NCI-H1417 (cell line): ENCODE measurements at places on chromosomes 16 and 17.
A peak's percentile ranks its signal among the peaks of the same experiment; 100 is the strongest.

GRCh38 chr17:31859487-31860008, 504 bp upstream of the COPRS start:
- no peak for DNase-seq

DNA sequence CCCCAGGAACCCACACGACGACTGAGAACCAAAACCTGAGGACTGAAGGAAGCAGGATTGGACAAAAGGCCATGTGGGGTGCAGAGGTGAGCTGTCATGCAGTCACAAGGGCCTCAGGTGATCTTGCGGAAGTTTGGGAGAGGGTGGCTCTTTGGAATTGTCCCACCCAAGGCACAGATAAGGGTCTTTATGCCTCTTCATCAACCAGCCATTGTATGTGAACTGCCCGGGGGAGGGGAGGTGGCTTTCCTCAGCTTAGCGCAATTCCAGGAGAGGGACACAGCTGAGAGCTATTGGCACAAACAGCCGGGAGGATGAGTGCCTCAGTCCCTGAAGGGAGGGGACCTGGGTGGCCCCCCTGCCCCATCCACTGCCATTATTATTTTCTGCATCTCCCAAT, 55.1 kb upstream of the PHOSPHO1 start:
- no peak for DNase-seq

DNA sequence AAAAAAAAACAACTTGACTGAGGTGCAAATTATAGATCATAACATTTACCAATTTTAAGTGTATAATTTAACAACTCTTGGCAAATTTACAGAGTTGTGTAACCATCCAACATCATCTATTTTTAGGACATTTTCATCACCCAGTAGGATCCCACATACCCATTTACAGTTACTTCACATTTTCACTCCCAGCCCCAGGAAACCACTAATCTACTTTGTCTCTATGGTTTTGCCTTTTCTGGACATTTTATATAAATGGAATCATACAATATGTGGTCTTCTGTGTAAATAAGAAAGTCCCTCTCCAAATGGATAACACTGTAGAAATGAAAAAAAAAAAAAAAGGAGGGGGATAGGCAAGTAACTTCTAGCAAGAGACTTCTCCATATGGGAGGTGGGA, 26.1 kb upstream of the XYLT1 start:
- DNase-seq = no peak

GRCh38 chr16:62036101-62036801, at the start of gene CDH8:
CDH8 (minus strand) TSS chr16:62036438; CDS start chr16:62021403, 15,035 bp downstream.
- DNase-seq = no peak

- no peak for DNase-seq
These were observed 11.5 kb downstream of the COX10 start for GRCh38 chr17:14080847-14081251.

GRCh38 chr16:12798171-12798570, 5.5 kb downstream of the CPPED1 start:
- no peak for DNase-seq

DNA sequence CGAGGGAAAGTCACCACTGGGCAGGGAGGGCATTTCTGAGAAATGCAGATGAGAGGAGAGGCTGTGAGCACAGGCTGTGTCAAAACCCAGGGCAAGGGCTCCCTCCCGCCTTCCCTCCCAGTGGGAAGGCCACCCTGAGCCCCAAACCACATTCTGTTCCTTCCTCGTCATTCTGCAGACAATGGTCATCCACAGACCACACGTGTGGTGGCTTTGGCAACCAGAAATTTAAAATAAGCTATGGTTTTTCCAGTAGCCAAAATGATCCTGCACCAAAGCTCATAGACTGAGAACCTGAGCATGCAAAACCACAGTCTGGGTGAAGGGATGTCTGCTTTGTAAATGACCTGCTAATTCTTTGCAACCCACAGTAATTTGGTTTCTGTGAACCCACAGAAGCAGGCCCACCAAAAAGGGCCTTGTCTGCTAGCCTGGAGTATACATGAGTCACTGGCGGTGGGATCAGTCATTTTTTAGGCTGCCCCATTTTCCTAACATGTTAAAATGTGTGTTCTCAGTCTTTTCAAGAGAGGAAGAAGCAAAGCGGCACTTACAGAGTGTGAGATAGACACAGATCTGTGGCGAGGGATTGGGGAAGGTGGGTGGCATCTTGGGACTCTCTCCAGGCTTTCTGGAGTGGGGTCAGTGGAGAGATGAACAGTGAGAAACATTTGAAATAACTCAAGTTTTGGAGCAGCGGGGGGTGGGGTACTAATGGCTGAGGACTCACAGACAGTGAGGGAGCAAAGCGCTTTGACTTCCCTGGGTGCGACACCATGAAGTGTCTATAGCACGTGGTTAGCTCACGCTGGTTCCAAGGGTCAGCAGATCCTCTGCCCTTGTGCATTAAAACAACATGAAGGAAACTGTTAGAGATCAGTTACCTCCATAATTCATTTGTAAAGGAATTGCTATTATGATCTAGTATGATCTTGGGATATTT, 20.5 kb downstream of the GRB7 start:
- no peak for DNase-seq

DNA sequence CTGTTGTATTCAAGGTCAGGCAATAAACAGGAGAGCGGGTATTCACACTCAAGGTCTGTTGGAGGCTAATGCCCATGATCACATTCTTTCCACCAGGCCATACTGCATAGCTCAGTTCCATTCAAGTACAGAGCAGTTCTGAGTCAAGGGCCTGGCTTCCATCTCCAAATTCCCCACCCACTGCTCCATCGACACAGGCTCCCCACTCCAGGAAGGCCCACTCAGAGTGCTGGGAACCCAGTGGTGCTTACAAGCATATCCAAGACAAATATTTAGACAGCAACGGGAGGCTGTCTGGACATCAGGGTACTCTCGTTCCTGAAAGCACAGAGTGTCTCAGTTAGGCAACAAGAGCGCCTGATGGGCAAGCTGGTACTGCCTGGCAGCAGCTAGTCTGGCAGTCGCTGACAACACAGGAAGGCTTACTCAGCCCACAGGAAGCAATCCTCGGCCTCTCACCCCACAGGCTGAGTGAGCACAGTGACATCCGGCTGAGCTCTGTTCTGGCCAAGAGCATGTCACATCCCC, 40.9 kb downstream of the RFFL start:
- DNase-seq = peak; percentile 6

DNA sequence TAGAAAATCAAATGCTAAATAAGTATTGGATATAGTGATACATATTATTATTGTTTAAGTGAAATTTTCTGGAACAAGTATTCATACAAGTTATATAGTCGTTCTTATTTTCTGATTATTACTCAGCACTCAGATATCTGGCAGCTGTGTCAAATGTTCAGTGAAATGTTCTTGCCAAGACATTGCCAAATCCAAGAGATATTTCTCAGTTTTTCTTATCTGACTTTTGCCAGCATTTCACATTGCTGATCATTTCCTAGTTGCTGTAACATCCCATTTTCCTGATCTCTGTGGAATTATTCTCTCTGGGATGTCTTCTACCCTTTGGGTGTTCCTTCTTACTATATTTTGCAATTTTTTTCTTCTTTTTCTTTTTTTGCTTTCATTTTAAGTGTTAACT, 262.3 kb downstream of the KIF2B start:
- DNase-seq = no peak

DNA sequence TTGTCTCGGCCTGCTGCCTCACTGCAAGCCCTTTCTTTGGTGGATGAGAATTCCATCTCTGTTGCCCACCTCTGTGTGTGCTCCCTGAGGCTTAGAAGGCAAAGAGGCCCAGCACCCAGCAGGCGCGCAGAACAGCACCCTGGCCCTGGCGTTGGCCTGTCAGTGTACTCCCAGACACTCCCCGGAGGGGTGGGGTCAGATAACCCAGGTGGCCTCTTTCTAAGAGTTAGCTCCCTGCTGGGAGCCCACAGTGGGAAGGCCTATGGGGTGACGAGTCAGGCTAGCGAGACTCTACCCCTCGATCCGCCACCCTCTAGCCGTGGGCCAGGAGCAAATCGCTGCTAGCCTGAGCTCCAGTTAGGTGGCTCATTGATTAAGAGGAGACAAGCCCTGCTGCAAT, 38.1 kb downstream of the SRL start:
- DNase-seq = no peak

DNA sequence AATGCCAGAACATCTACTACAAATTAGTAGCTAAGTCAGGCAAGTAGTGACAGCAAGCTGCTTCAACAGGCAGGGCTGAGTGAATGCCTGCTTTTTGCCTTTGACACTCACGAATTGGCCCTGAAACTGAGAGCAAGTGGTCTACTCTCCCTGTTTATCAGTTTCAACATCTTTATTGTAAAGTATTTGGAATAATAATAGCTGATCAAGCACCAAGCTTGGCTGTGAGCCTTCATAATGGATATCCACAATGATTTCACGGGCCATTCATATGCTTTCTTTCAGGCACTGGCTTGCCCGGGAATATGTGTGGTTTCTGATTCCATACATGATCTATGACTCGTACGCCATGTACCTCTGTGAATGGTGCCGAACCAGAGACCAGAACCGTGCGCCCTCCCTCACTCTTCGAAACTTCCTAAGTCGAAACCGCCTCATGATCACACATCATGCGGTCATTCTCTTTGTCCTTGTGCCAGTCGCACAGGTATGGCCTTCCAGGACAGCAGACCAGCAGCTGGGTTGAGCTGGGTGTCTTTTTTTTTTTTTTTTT, 5.2 kb downstream of the TLCD3A start:
- no peak for DNase-seq

- peak; percentile 71 for DNase-seq
These were observed 386.4 kb upstream of the TNRC6C start for GRCh38 chr17:77572065-77572601.
